Stimulated activated CD8-positive, alpha-beta memory T cell treated with anti-CD3 and anti-CD28 coated beads, Interleukin-15, amount 100 ng/mL, for 48 hours (primary cell): ENCODE measurements at places on chromosomes 7 and 10.

- no peak for DNase-seq
Measured at GRCh38 chr7:146720195-146720594, 603.6 kb downstream of the CNTNAP2 start.

DNA sequence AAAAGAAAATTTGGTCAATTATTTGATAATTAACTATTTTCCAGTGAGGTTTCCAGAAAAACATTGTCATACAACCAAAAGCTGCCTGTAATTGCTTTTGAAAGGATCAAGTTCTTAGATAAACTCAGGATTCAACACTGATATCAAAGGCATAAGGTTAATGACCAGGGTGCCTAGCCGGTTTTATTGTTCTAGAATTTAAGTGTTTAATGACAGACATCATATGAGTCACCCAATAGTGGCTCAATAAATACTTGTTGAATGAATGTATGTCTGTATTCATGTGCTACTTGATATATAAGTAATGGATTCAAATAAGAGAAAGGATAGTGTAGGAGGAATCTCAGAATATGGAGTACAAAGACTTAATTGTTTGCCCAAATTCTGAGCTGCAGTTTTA is 196.1 kb upstream of the LRGUK start:
- no peak for DNase-seq

GRCh38 chr7:17680026-17680425 is 260.3 kb downstream of the SNX13 start:
- DNase-seq = no peak

GRCh38 chr10:10794791-10795191 is 222.9 kb upstream of the CELF2 start:
- DNase-seq = no peak

DNA sequence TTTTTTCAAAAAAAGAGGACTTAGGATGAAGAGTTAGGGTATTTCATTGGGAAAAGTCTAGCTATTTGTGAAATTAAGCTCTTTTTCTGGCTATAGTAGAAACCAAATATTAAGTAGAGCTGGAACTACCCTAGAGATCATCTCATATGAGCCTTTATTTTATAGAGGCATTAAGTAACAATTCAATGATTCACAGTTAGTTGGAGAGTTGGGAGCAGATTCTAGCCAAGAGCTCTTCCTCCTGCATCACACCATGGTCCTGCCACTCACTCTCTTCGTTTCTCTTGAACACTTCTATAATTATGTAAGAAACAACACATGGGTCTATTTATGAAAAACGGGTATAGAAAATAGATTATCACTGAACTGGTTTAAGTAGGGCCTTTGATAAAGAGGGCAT is 76.1 kb upstream of the ANK3 start:
- DNase-seq = no peak

GRCh38 chr10:72913287-72913686 is 19.7 kb downstream of the OIT3 start:
- DNase-seq = no peak

DNA sequence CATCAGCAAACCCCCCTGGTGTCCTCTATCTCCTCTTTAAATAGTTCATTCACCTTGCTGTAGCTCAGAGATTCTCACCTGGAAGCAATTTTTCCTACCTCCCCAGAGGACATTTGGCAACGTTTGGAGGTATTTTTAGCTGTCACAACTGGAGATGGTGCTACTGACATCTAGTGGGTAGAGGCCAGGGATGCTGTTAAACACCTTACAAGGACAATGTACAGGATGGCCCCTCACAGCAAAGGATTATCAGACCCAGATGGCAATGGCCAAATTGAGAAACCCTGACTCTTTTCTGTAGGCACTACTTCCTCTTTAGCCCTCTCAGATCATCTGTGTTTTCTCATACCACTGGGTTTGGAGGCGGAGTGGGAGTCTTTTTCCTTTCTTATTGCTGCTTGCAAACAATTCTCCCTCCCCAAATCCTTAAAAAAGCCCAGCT is 13.2 kb upstream of the TRA2A start:
- no peak for DNase-seq

DNA sequence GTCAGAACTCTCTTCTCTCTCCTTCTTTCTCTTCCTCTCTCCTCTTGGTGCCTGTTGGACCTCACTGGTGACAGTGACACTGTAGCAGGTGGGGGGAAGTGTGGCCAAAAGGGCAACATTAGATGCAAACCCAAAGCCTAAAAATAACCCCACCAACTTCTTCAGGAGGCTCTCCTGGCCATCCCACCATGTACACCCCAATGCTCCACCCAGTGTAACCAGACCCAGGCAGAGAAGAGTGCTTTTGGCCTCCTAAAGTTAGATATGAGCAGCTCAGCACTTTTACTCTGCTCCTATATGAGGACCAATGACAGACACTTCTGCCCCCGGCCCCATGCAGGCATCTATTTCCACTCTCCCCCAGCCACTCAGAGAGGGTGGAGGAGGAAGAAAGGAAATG is 5.5 kb downstream of the MYOZ1 start:
- no peak for DNase-seq

- DNase-seq = no peak
Measured at GRCh38 chr10:70158113-70158512, 11.6 kb upstream of the TYSND1 start.

GRCh38 chr7:40836218-40836617 is 701.4 kb downstream of the SUGCT start:
- DNase-seq = no peak

- no peak for DNase-seq
Measured at GRCh38 chr10:62186999-62187675, 81.5 kb downstream of the RTKN2 start.
